ENCODE measurements at places on chromosomes 12 and 14.

DNA sequence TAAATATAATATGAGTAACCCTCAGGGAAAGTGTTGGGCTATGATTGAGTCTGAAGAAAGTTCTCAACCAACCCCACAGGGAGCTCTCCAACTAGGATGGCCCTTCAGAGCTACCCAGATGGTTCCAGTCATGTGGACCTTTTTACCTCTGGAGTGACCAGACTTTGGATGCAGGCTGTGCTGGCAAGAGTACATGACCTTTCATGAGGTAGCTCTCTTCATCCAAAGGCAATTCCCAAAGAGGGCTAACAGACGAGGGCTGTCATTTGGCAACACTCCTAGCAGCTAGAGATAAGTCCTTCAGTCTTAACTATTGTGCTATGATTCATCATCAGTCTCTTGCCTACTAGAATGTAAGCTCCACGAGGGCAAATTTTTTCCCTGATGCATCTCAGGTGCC is 75.4 kb downstream of the DUSP6 start:
- no peak for DNase-seq

- no peak for DNase-seq
Measured at GRCh38 chr14:54457609-54457996, 16.4 kb upstream of the CNIH1 start.

GRCh38 chr14:75369506-75369905 is 58.3 kb upstream of the JDP2 start:
- no peak for DNase-seq

GRCh38 chr12:54257332-54257731 is 22.6 kb downstream of the CBX5 start:
- no peak for DNase-seq

- no peak for DNase-seq
Measured at GRCh38 chr12:120422892-120423456, 14.9 kb upstream of the COX6A1 start.

DNA sequence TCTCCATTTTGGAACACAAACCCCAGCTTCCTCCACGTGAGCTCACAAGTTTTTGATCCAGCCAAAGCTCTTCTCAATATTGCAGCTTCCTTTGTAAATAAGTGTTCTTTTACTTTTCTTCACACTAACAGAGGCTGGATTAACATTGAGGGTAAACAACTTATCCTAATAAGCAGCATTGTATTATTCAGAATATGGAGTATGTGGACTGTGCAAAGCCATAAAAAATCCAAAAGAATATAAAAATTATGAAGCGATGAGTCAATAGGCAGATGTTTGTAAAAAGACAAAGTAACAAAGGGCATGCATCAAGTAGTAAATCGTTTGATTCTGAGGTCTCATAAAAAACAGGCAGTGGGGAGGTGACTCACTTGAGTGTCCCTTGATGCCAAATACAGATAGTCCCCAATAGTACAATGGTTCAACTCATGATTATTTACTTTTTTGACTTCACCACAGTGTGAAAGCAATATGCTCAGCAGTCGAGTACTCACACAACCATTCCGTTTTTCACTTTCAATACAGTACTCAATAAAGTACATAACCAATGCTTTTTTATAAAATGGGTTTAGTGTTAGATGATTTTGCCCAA is 23.1 kb upstream of the KCNK10 start:
- no peak for DNase-seq

- peak; percentile 65 for DNase-seq
Measured at GRCh38 chr14:65131301-65131701, 29.0 kb upstream of the MAX start.

GRCh38 chr12:46386360-46386867 is 13.8 kb upstream of the SLC38A2 start:
- peak; percentile 98 for DNase-seq

DNA sequence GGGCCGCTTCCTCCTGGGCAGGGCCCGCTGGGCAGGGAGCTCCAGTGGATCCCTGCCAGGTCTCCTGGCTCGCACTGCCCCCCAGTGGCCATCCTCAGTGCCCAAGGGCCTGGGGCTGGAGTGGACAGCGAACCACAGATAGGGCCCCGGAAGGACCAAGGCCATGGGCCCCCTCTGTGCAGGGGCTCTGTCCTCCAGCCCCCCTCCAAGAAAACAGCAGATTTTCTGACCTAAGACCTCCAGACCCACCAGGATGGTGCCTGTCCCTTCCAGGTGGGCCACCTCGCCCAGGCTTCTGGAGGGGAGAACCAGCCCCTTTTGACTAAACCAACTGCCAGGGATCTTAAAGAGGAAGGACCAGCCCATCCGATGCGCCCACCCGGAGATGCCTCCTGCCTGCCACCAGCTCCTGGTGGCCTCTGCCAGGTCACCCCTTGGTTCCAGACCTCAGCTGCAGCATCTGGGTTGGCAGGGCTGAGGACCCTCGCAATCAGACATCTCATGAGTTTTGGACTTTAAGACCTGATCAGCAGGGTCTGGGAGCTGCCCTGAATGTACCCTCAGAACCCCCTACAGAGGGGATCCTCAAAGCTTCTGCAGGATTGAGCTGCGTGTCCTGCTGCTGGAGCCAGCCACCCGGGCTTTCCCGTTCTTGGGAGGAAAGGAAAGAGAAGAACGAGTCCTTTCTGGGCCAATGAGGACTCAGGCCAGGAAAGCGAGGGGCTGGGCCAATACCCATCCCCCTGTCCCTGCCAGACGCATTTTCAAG is 325.8 kb upstream of the DIO3 start:
- peak; percentile 16 for DNase-seq

DNA sequence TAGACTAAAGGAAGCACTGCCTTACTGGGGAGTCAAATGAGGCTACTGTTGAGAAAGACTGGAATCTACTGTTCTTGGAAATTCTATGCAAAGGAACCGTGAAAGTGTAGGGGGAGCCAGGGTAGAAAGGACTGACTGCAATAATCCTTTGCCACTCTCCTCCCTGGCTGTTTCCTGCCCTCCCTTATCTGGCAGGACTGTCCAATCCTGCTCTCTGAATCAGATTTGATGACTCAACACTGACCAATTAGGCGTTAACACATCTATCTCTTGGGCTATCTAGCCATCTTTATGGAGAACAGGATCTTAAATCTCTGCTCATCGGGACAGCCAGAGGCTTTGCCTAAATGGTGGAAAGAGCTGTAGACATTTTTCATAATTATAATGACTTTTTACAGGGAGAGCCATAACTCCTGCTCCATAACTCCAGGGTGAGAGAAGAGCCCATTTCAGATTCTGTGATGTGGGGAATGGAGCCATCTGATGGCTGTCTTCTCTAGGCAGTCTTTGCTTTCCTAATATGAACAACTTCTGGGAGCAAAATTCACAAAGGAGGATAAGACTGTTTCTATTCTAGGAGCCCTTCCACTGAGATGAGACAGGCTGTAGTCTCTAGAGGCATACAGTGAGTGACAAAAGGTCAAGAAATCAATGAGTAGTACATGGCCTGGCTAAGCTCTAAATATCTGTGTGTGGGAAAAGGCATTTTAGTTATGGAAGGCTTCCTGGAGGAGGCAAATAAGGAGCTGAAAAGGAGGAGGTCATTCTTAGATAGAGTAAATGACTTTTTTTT is 68.9 kb upstream of the CISTR start:
- no peak for DNase-seq

- no peak for DNase-seq
Measured at GRCh38 chr12:15244341-15244740, 23.1 kb upstream of the RERG start.

DNA sequence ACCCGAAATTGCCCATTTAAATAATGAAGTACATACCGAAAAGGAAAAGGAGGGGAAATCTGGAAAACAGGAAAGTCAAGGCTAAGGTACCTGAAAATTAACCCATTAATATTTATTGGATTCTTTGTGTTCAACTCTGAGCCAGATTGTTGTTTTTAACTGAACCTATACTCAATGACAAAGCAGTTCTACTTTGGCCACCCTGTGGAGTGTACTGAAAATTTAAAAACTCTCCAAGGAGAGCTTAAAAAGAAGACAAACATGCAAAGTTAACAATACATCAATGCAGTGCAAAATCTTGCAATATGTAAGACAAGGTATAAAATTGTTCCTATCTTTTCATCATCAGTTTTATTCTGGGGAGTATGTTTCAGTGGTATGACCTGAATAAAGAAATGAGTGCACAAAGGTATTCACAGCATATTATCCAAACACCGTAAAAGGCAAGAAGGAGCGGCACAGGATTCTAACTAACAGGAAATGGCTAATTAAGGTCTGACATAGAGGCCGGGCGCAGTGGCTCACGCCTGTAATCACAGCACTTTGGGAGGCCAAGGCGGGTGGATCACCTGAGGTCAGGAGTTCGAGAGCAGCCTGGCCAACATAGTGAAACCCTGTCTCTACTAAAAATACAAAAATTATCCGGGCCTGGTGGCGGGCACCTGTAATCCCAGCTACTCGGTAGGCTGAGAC is 1.7 kb downstream of the USP44 start:
- no peak for DNase-seq

DNA sequence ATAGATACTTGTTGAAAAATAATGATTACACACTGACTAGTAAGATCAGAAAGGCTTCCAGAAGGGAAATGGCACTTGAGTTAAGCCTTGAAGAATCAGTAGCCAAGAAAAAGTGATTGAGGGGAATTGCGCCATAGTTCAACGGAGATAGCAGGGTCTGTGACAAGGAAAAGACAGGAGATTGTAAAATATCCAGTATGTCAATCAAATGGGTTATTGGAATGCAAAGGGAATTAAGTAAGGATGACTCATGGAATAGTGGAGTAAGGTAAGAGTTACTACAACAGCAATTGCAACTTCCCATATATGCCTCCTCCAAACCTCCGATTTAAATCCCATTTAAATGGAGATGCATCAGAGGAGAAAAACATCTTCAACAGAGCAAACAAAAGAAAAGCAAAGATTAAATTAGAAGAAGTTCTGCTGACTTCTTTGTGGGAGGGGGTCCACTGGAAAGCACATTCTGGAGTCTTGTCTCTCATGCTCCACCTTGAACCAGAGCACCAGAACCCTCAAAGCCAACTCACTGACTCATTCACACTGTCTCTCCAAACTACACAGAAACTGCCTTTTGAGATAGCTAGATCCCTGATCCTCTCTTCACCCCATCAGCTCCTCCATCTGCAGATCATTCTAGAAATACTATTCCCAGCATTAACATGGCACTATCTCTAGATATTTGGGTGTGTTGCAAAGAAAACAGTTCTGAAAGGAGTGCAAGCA is 138.2 kb downstream of the NUAK1 start:
- DNase-seq: no peak

DNA sequence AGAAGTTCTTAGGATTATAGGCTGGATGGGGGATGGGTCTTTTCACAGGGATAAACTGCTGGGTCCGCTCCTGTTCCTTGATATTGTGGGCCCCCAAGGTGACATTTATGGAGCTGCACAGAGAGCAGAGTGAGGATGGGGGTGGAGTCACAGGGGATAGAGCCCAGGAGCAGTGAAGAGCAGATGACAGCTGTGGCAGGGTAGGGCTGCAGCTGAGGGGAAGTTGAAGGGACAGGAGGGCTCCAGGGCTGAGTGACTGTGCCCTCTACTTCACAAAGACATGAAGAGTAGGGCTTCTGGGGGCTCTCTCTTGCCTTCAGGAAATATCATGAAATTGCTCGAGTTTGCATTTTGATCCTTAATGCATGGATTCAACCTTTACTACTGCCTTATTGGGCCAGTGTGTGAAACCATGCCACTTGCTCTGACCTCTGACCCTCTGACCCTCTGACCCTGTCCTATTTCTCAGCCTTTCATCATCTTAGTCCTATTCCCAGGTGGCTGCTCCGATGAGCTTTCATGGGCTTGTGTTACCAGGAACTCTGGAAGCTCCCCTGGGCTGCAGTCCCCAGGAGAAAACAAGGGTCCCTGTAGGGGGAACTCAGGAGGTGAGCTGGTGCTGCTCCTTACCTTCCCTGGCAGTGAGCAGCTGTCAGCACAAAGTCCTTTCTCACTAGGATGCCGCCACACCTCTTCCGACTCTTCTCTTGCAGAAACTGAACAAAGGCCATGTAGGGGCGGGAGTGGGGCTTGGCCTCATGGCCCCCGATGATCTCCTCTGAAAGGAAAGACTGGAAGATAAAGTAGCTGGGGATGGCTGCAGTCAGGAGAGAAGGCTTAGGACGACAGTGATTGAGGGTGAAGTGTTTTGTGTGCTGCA is 1.6 kb downstream of the GZMH start:
- no peak for DNase-seq

DNA sequence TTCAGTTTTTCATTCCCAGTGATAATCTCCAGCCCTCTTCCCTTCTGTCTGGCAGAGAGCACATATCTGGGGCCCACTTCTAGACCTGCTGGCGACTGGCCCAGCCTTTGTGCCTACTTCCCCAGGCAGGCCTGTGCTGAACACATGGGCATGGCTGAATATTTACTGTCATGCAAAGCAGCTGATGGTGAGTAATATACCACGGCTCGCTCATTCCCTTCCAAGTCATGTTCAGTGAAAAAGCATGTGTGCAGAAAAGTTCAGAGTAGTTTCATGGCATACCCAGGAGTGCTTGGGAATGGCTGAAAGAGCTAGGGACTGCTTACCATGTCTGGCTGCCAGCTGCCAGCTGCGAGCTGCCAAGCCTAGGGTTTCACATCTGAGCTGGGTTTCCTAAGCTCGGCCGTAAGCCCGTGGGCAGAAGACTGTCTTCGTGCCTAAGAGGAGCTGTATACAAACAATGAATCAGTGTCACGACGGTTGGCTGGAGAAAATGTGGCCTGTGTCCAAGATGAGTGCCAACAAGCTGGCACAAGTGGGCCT is 179.9 kb upstream of the PELI2 start:
- peak; percentile 52 for DNase-seq

GRCh38 chr12:87336814-87337336 is 692.3 kb downstream of the C12orf50 start:
- peak; percentile 29 for DNase-seq

- no peak for DNase-seq
Measured at GRCh38 chr14:101858791-101859537, 97.5 kb downstream of the PPP2R5C start.

GRCh38 chr12:111126331-111126730 is 206.0 kb upstream of the MYL2 start:
- DNase-seq: no peak

DNA sequence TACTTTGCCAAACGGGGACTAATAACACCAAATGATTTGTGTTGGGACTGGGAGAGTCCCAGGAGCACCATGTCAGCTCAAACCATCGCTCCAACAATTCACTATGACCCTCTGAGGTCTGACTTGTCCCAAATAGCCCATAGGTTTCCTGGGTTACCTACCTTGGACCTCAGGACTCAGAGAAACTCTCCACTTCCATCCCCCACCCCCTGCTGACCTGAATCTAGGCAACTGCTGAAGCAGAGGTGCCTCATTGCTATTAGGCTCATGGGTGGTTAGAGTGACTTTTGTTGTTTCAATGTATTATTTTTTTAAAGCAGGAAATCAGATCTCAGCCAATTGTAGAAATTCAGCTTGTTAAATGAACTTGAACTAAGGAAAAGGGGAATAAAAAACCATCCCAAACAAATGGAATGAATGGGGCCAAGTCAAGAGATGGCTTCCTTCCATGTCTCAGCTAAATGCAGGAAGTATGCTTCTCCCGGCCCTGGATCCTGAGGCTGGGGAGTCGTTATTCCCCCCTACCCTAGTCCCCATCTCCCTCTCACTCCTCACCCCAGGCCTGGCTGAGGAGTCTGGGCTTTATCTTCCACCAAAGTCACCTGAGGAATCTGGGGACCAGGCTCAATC is 80.9 kb upstream of the SLC24A4 start:
- no peak for DNase-seq

- DNase-seq: no peak
Measured at GRCh38 chr12:58298803-58299202, 357.4 kb downstream of the ATP23 start.

- DNase-seq: peak; percentile 34
Measured at GRCh38 chr14:33542338-33543287, 408.3 kb downstream of the EGLN3 start.

GRCh38 chr12:17489452-17489851 is 600.5 kb downstream of the RERGL start:
- no peak for DNase-seq

GRCh38 chr14:64513271-64513670 is 8.7 kb downstream of the ZBTB1 start:
- DNase-seq: no peak
